ENCODE measurements at places on chromosomes 5 and 9.

DNA sequence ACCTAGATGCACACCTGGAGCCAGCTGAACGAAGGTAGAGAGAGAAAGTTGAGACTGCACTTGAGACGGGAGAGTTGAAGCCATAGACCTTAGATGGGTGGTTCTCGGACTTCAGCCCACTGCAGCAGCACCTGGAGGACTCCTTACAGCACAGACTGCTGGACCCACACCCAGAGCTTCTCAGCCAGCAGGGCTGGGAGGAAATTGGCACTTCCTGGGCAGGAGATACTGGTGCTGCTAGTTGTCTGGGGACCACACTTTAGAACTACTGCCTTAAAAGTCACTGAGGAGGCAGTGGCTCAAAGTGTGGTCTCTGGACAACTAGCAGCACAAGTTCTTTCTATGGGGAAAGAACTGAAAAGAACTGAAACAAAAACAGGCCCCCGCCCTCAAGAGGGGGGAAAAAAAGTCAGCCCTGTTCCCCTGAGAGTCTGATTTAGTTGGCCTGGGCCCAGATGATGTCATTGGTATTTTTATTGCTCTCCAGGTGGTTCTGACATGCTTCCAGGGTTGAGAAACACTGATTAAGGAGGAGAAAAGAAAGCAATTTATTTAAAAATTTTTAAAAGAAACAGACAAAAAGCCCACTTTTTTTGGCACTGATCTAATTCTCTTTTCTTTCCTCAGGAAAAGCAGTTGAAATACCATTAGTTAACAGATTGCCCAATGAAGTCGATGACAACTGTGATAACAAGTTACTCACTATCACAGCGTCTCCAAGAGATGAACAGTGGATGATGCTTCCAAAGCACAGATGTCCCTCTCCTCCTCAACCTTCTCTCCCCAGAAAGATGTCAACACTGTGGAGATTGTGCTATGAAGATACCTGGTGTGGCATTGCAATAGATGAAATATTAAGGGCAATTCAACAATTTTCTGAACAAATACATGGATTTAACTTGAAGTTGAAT lies 73.6 kb upstream of the ADAMTS16 start:
- DNase-seq: no peak

DNA sequence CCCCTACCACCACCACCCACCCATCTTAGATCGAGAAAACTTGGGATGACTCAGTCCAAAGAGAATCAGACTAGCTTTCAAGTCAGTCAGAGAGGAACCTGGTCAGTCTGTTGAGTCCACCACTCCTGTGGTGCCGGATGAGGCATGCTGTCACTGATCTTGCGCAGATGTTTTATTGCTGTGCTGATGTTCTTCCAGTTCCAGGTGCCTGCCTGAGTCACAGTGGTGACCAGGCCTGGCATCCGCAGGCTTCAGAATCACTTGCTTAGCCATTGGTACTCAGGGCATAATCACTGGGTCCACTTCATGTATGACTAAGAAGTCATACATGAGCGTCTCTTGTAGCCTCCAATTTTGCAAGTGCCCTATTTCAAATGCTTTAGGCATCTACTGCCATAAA lies 114.1 kb downstream of the MUSK start:
- no peak for DNase-seq

DNA sequence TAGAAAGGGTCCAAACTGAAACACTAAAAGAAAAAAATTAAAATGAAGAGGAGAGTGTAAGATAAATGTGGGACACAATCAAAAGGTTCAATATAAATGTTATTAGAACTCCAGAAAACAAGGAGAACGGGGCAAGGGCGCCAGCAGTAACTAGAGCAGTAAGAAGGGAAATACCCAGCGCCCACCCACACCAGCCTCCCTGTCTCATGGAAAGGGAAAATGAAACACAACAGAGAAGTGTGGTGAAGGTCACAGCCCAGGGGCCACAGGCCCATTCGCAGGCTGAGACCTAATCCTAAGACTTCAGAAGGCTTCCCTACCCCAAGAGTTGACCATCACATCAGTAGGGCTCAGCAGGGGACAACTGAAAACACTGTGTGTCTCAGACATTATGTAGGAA lies 45.8 kb upstream of the CLK4 start:
- no peak for DNase-seq

DNA sequence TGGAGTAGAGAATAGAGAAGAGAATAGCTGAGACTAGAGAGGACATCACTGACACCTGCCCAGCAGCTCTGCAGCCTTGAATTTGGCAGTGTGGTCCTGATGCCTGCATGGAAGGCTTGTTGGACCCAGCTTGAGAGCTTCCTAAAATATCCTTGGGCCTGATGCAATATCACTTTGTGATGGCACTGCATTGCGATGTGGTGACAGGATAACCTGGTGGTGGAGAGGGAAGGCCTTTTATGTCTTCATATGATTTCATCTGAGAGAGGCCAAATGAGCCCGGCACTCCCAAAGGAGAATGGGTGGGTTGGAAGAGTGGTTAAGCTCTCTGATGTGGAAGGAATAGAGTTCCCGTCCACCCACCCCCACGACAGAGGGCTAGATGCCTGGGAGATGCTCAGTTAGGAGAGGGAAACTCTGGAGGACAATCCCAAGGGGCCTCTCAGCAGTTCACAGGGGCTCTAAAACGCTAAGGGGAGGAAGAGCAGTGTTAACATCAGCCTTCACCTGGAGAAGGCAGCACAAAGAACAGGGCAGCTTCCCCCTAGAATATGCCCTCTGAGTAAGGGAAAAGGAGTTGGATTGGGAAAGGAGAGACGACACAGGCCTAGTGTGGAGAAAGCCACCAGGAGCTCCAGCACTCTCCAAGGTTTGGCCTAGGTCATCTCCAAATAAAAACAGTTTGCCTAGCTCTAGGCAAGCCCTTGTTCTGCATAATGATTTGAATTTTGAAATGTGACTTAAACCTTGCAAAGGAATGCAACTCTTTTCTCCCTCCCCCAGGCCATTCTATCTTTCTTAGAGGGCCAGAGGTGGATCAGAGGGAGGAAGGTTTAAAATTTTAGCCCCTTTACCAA lies 99.8 kb upstream of the SSBP2 start:
- no peak for DNase-seq

- DNase-seq: no peak
Observed at GRCh38 chr9:129327552-129328328, 149.7 kb upstream of the IER5L start.

DNA sequence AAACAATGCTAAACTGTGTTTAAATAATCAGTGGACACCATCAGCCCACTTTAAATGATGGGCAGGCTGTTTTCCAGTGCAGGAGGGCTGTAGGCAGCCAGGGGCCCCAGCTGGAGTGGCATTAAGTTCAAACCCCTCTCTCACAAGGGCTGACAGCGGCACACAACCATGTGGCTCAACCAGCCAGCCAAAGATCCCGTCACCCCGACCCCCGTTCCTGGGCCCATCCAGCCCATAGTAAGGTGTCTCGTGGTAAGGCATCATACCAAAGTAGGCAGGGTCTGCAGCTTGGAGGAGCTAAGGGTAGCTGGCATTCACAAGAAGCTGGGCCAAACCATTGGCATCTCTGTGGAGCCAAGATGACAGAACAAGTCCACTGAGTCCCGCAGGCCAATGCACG lies 24.9 kb downstream of the BTNL9 start:
- no peak for DNase-seq

DNA sequence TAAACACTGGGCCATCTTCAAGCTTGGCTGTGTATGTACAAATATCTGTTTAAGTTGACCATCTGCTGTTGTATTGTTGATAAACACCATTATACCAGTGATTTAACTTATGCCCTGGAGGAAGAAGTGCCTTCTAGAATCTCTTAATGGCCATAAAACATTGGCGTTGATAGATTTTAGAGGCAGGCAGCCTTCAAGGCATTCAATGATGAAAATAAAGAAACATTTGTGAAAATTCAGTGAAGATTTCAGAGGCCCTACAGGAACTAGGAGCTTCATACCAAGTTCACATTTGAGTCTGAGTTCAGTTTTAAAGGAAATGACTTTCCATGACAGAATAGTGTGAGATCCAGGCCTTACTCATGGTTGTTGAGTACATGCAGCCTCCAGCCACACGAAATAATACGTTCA lies 52.2 kb downstream of the MAP1B start:
- DNase-seq: no peak

DNA sequence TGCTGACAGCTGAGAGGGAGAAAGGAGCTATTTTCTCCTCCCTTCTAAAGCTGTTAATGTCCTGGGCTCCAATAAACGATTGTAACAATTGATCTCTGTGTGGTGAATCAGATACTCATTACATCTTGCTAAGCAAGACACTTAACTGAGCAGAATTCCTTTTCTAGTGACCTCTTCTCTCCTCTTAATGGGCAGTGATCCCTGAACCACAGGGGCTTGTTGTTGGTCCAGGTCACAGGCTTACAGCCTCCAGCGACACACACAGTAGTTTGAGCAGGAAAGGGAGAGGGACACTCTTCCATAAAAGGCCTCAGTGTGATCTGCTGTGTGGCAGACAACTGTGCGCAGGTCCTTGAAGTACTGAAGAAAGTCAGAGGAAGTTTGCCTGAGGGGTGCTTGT lies 58.5 kb upstream of the MYO10 start:
- DNase-seq: no peak

GRCh38 chr5:179620703-179621350 lies 2.6 kb downstream of the HNRNPH1 start:
- no peak for DNase-seq

DNA sequence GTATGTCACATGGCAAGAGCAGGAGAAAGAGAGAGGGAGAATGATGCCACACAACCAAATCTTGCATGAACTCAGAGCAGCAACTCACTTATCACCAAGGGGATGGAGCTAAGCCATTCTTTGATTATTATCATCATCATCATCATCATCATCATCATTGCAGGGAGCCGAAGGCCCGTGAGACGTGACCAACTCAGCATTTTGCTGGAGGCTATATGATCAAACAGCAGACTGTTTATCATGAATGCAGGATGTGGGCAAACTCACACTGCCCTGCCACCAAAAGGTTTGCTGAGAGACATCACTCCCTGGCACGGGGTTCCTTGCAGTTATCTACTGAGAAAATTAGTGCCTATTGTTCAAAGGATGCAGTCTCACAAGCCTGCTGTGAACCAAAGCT lies 8.6 kb upstream of the ZNF169 start:
- no peak for DNase-seq

DNA sequence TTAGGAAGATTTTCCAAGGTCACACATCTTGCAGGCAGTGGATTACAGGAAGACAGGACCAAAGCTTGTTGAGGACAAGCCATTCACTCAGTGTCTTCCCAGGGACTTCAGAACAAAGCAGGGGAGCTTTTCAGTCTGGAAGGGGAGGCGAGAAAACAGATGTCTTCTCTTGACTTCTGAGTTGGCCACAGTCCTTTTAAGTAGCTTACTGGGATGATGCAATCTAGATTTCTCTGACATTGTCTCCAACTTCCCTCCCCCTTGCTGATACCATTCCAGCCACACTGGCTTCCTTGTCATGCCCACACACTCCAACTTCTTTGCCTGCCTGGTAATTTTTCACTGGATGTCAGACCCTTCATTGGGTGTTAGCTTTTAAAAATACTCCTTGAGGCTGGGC lies 174.2 kb upstream of the TBC1D2 start:
- no peak for DNase-seq

DNA sequence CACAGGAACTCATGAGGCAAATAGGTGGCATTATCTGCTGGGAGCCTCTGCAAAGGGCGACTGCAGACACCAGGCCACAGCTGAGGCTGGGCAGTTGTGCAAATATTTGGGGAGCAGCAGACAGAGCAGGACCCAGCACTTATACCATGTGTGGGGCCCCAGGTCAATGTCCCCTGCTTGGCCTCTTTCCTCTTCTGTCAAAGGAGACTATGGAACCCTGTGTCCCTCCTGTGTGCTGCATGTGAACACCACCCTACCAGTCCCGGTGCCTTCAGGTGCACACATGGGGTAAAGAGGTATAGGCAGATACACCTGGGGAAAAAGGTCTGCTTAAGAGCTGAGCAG lies 50.8 kb downstream of the ROR2 start:
- DNase-seq: no peak
